DMS153 (cell line): ENCODE measurements at places on chromosomes 3 and 15.
A peak's percentile ranks its signal among the peaks of the same experiment; 100 is the strongest.

GRCh38 chr3:194492001-194492400 is 5.2 kb upstream of the ATP13A3 start:
- DNase-seq = no peak

DNA sequence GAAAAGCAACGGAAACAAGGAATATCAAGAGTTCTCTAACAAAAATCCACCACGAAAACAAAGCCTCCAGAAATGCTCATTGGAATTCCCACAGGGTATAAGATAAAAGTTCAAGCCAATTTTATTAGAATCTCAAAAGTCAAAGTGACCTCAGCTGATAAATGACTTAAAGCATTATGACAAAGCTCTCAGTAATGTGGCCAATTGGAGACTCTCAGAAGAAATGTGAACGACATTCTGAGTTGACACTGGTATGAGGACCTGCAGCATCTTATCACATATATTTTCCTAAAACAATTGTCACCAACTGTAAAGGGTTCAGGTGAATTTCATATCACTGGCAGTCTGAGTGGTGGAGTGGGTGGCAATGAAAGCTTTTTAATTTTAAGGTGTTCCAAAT is 199.1 kb downstream of the FOXP1 start:
- no peak for DNase-seq

DNA sequence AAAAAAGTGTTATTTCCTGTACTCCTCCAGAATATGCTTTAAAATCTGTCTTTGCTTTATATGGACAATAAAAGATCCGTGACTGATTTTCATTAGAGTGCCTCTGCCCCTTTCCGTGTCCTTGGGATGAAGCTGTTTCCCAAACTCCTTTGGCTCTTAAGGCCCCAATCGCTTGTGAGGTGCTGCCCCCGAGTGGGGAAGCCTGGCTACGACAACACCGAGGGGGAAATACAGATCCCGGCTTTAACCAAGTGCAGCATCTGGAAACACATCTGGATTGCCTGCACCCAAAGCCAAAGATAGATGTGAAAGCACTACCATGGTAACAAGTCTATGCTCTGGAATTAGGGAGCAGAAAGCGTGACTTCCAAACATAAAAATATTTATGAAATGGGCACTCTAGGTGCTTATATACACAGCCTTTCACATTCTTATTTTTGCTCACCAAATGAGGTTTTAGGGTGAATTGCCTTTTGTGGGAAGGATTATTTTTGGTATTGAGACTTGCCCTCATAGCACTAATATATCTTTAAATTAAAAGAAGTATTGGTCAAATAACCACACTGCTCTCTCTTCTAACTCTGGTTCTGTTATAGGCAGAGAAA is 40.6 kb upstream of the ADCY5 start:
- DNase-seq = no peak

DNA sequence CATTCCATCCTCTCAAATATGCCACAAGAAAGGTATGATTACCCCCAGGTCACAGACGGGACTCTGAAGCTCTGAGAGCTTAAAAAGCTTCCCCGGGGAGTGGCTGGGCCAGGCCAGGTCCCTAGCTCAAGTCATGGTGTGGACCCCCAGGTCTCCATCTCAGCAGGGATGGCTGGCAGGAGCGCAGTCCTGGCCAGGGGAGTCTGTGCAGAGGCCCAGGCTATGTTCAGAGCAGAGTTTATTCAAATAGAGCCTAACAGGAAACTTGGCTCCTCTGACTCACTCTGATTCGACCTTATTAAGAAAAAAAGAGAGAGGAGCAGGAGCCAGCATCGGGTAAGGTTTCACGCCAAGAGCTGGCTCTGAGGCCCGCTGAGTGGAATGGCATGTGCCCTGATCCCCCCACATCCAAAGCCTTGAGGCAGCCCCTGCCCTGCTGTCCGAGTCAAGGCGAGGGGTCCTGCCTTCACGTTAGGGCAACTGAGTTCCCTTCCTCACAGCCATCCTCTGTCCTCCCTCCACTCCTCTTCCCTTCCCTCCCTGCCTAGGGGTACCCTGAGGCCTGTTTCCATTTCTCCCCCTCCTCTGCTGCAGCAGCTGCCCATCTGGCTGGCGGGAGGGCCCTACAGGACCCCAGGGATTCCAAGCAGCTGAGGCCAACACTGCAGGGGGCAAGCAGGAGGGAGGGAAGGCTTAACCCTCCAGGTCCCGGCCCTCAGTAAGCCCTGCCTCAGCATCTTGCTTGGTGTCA is 1.9 kb upstream of the LOXL1 start:
- no peak for DNase-seq

GRCh38 chr15:51094606-51095569 is at the start of gene TNFAIP8L3:
Gene TNFAIP8L3, minus strand, starts transcription at chr15:51094906. Its CDS starts 311 bp downstream, at chr15:51094595.
- no peak for DNase-seq

DNA sequence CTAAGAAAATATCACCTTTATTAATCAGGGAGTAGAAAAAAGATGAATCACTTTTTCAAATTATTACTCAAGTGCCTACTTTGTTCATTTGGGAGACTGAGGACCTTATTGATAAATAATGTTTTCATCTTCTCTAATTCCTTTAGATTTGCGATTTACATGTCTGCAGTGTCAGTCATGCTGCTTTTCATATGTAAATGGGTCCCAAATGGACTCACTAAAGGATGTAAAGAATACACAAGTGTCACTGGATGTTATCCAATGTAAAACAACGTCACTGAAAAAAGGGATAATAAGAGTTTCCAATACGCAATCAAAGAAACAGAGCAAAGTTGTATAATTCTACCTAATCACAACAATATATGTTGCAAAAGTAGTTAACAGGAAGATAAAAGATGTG is 84.9 kb downstream of the TFDP2 start:
- DNase-seq = no peak

- no peak for DNase-seq
Observed at GRCh38 chr15:95987299-95987698, 343.2 kb upstream of the NR2F2 start.

GRCh38 chr15:50909010-50909317 is 481 bp downstream of the AP4E1 start:
- DNase-seq = no peak

GRCh38 chr3:46442576-46443530 is 21.9 kb downstream of the LTF start:
- DNase-seq = peak; percentile 35

GRCh38 chr15:61250613-61251012 is 21.5 kb upstream of the RORA start:
- no peak for DNase-seq

DNA sequence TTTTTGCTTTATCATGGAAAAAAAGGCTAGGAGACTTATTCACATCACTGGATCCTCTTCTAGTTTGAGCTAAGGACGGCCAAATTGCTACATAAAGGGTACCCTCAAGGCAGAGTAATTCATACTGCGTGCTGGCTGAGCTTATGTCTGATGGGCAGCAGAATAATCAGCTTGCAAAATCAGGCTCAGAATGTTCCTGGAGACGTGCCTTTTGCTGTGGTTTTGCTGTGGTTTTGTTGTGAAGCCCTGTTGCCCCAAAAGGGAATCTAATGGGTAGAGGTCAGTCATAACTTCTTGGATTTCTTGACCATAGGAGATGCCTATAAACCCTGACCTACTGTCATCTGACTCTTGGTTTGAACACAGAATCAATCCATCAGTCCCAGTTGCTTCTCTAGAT is 189.9 kb downstream of the SOX2 start:
- no peak for DNase-seq

DNA sequence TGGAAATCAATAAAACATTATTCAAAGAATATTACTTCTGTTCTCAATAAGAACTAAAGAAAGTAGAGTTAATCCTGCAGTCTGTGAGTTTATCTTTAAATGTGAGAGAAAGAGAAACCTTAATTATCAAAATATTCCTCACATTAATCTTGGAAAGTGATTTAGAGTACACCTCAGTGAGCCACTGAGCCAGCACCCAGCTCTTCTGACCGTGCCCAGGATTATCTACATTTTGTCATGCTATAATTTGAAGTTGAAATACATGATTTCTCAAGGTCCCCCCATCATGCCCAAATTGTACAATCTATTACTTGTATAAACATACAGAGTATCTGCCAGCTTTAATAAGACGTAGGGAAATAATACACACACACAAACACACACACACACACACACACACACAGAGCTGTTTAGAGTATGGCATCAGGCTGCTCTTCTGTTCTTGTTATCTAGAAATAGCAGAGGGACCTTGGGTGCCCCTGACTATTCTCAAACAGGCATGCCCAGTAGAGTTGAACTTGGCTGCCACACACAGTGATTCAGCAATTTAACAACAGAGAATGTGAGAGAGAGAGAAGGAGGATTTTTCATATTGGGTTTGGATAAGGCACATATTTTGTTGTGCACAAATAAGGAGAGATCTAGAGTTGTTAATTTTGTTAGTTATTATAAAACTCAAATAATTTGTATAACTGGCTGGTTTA is 74.4 kb downstream of the P2RY1 start:
- no peak for DNase-seq

DNA sequence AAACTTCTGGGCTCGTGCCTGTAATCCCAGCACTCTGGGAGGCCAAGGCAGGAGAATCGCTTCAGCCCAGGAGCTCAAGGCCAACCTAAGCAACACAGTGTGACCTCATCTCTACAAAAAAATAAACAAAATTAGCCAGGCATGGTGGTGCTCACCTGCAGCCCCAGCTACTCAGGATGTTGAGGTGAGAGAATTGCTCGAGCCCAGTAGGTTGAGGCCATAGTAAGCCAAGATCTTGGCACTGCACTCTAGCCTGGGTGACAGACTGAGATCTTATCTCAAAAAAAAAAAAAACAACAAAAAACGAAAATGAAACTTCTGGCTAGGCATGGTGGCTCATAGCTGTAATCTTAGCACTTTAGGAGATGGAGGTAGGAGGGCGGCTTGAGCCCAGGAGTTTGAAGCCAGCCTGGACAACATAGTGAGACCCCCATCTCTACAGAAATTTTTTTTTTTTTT is 53.7 kb downstream of the PIK3CB start:
- DNase-seq = no peak

DNA sequence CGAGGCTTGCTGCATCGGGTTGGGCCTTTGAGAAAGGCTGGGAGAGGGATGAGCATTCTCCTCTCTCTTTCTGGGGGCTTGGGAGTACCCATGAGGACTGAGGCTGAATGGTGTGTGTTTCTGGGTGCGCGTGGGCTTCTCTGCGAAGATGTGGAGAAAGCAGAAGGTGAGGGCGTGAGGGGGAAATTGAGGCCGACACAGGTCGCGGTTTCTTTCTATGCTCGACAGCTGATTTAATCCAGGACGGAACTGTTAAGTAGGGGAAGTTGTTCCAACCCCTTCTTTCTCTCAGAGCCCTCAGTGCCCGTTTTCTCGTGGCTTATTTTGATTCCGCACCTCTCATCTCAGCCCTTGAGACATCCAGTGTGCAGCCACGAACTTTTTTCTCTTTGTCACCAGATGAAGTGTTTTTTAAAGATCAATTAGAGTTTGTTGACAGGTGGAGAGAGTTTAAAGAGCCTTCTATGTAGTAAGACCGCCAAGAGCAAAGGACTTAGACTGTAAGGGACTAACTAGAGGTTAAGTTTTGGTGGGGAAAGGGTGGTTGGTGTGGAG is 711 bp downstream of the STARD9 start:
- no peak for DNase-seq

DNA sequence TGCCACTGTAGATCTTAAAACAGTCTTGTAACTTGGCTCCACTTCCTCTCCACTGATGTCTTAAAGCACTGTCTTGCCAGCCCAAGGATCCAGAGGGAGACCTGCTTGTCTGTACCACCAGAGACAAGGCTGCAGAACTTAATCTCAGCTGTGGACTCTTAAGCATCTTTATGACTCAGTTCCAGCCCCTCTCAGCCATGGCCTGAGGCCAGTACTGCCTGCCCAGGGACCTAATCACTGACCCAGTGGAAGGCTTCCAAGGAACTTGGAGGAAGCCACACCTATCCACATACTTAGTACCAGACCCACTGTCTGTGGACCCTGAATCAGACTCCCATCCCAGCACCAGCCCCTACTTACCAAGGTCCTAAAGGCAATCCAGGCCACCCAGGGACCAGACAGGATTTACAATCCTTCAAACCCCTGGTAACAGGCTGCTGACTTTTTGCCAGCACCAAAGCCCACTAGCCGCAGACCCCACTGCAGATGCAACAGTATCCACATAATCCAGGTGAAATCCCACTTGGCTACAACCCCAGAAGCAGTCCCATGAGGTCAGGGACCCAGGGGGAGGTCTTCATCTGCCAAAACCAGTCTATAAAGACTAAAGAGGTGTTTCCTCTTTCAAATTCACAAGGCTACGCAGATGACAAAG is 41.9 kb upstream of the PRR20G start:
- no peak for DNase-seq

DNA sequence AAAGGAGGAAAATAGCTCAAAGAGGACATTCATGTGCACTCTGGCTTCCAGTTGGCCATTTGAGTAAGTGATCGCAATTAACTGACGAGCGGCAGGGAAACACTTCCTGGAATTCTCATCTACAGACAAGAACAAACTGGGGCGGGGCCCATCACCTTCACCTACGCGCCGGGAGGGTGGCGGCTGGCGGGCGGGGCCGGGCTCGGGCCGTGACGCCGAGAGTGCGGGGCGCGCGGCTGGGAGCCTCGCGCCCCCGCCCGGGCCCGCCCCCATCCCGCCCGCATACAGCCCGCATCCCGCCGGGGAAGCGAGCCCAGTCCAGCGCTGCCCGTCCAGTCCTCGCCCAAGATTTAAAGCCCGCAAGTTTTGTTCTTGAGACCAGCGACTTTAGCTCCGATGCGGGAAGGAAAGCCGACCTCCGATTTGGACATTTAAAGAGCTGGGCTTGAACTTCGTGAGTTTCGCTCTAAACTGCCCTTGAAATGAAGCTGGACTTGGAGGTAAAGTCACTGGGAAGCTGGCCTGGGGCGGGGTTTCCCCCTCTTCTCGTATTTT is at the start of gene B3GNT5:
TSS of gene B3GNT5 (plus strand) at position 281 of the 555 bp plus-strand sequence. CDS start 16,546 bp downstream, outside the sequence.
- DNase-seq = peak; percentile 82

- peak; percentile 76 for DNase-seq
Observed at GRCh38 chr15:57321973-57322601, 54.2 kb upstream of the CGNL1 start.

- no peak for DNase-seq
Observed at GRCh38 chr3:46947981-46948791, 28.4 kb downstream of the CCDC12 start.

DNA sequence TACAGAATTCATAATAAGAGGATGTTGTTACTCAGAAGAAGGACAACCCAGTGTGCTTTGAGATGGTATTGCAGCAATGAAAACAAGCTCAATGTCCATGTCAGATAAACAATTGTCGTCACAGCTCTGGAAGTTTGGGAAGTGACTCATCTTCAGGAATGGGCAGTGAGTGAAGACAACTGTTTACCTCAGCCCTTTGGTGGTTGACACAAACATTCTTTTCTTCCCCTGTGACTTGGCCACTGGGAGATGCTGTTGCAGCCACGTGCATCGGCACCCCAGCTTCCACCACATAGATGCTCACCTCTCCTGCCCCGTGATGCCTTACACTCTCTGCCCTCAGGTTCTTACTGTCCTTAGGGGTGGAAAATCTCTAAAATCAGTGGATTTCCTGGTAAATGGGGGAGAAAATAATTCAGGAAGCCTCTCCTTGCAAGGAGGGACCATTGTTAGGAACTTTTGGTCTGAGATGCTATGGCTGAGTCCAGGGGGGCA is 114.1 kb upstream of the GALNT15 start:
- DNase-seq = no peak

GRCh38 chr15:32112101-32112500 is 81.8 kb downstream of the CHRNA7 start:
- DNase-seq = no peak
